CD4-positive, alpha-beta T cell (primary cell): ENCODE measurements at places on chromosomes 7 and 10.

DNA sequence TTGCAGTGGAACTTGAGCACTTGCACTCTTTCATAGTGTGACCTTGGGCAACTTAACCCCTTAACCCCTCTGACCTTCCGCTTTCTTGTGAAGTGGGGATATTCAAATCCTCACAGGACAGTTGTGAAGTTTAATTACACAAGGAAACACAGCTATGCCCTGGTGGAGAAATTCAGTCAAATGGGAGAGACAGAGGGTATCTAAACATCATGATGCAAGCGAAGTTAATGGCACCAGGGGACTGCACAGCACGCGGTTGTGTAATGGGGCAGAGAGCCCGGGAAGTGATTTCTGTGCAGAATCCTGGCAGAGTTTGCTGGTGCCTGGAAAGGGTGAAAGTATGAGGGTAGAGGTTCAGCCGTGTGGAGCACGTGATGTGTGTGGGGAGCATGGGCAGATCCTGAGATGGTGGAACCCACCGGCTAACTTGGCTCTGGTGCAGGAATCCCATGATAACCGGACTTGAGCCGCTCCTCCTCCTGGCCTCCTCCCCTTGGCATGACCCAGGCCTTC, 51.7 kb downstream of the SNX10 start:
- no peak for DNase-seq

- DNase-seq = no peak
These were observed 630.0 kb upstream of the FOXK1 start for GRCh38 chr7:4052130-4052529.

DNA sequence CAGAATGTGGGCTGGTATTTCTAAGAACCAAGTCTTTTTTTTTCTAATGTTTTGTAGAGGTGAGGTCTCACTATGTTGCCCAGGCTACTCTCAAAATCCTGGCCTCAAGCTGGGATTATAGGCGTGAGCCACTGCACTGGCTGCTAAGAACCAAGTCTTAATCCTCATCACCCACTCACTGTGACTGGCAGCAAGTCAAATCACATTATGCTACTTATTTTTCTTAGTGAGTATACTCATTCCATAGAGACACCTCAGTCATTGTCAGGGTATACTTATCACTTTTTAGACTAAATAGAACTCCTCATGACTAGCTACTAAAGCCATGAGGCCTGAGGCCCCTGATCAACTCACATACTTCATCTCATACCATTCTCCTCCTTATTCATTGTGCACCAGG, 116.1 kb downstream of the STRA8 start:
- no peak for DNase-seq

GRCh38 chr10:87619705-87620104, 40.0 kb upstream of the PAPSS2 start:
- DNase-seq = no peak

DNA sequence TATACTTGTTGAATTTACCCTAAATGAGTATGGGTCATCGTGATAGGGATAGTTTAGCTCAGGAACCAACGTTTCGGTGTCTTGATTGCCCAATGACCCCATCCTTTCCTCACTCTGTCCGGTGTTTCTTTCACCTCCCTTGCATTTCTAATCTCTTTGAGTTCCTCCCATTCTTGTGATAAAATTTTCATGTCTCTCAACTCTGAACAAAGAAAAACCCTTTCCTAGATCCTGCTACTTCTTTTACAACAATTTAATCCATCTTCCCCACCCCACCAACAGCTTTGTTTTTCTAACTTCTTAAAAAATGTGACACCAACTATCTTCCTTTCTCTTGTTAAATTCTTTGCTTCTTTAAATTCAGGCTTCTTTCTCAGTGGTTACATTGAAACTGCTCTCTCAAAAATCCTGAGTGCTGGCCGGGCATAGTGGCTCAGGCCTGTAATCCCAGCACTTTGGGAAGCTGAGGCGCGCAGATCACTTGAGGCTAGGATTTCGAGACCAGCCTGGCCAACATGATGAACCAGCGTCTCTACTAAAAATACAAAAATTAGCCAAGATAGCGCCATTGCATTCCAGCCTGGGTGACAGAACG, 130.3 kb upstream of the MINDY3 start:
- DNase-seq = no peak

- DNase-seq = no peak
These were observed 4.6 kb downstream of the CHST3 start for GRCh38 chr10:71968553-71969474.

- DNase-seq = no peak
These were observed 48.3 kb downstream of the EBF3 start for GRCh38 chr10:129915526-129916378.

GRCh38 chr7:27735165-27735564, 4.8 kb upstream of the TAX1BP1 start:
- no peak for DNase-seq

GRCh38 chr7:104089612-104090011, 100.2 kb upstream of the RELN start:
- no peak for DNase-seq

- peak; percentile 77 for DNase-seq
These were observed 10.5 kb upstream of the ACSM6 start for GRCh38 chr10:95183271-95184230.

DNA sequence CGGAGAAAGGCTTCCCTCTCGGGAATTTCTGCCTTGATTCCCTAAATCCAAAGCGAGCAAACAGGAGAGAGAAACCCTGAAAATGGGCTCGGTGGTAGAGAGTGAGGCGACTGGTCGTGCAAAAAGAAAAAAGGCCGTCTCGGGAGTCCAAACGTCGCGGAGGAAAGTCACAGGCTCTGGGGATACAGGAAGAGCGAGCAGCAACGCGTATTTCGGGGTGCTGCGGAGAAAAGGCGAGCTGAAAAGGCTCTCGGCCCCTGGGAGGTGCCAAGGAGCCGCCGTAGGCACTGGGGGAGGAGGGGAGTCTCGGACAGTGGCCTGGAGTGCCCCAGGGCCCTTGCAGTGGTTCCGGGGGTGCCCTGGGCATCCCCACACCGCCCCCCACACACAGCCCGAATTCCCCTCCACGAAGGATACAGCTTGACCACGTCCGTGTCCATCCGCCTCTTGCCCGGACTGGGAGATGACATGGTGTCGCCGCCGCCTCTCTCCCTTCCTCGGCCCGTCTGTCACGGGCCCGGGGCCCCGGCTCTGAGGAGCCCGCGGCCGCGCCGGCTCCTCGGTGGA, 591 bp downstream of the UBE2H start:
- no peak for DNase-seq

GRCh38 chr7:150988230-150989226, 2.3 kb upstream of the NOS3 start:
- DNase-seq = peak; percentile 55

DNA sequence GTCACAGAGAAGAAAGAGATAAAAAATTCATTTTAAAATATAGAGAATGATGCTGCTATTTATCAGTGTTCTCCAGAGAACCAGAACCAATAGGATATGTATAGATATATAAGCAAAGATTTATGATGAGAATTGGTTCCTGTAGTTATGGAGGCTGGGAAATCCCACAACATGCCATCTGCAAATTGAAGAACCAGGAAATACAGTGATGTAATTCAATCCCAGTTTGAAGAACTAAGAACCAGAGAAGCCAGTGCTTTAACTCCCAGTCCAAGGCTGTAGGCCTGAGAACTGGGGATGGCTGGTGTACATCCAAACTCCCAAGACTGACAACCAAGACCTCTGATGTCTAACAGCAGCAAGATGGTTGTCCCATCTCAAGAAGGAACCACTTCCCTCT, 192.9 kb upstream of the PLXDC2 start:
- DNase-seq = no peak

DNA sequence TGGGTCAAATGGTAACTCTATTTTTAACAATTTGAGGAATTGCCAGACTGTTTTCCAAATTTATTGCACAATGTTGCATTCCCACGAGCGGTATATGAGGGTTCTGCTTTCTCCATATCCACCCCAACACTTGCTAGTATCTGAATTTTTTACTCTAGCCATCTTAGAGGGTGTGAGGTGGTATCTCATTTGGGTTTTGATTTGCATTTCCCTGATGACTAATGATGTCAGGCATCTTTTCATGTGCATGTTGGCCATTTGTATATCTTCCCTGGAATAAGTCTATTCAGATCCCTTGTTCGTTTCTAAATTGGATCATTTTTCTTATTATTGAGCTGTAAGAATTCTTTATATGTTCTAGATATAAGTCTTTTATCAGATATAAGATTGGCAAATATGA, 97.7 kb downstream of the TPK1 start:
- DNase-seq = no peak

DNA sequence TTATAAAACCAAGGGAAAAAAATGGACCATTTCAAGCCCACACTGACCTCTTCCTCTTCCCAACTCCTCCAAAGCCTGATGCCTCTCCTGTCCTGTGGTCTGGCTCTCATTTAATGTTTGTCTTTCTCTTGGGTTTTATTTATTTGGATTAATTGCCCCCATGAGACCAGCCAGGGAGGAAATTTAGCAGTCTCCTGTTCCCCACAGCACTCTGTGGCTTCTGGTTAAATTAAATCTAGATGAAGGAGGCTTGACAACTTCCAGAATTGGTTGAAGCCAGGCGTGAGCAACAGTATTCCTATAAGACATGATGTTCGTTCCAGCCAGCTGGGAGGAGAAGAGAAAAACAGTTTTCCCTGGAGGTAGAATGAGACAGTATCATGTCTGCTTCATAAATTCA, 15.1 kb upstream of the PRLHR start:
- DNase-seq = no peak

DNA sequence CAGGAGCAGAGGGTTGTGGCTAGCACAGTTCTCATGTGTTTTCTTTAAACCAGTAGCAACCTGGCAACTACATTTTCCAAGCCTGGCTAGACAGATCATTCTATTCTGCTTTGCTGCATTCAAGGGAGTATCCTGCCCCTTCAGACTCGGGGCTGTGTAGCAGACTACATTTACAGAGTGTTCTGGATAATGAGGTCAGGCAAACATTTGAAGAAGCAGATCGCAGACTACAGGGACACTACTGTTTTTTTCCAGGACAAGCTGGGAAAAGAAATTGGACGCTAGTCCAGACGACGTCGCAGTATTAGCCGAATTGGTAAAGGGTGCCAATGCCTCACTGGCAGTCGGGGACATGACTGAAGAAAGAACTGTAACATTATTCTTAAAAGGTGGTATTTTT, 61.0 kb upstream of the PAPSS2 start:
- DNase-seq = no peak

DNA sequence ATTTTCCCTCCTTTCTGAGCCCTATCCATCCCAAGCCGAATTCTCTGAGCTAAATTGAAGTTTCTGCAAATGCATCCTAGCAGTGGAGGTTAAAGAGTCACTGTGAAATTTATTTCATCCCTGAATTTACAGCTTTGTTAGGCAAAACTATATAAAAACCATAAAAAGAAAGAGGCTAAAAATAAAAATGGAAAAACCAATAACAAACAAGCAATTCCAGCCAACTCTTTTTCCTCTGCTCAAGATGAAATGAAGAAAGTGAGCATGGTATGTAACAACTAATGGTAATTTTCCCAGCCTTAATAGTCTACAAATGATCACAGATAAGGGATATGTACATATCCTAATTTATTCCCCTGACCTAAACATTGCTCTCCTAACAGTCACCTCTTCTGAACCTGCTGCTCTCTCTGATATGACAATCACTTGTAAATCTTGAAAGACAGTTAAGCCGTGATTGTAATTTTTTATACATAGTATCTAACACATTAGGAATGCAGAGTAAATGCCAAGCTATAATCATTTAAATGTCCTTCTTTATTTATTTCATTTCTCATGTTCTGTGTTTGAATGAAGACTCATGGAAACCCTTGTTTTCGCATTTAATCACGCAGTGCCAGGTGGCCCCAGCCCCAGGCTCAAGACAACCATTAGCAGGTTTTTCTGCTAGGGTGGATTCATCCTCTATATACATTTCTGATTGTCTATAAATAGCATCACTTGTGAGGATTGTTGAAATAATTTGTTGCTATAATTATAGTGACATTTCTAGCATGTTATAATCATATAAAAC, 48.6 kb upstream of the NRP1 start:
- no peak for DNase-seq

- DNase-seq = no peak
These were observed 6.0 kb downstream of the FXYD4 start for GRCh38 chr10:43377424-43377883.

- no peak for DNase-seq
These were observed 70.9 kb upstream of the CCDC71L start for GRCh38 chr7:106731646-106732444.

DNA sequence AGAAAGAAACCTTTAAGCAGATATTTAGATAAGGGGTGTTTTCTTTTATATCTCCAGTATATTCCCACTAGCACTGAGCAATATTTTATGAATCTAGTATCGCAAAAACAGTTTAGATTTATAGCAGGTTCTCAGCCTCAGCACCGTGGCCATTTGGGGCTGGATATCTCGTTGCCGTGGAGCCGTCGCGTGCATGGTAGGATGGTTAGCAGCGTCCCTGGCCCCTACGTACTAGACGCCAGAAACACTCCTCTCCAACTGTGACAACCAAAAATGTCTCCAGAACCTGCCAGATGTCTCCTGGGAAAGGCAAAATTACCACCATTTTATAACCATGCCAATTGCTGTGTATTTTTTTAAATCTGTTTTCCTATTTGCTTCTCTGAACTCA, 172.9 kb downstream of the CACNB2 start:
- no peak for DNase-seq

DNA sequence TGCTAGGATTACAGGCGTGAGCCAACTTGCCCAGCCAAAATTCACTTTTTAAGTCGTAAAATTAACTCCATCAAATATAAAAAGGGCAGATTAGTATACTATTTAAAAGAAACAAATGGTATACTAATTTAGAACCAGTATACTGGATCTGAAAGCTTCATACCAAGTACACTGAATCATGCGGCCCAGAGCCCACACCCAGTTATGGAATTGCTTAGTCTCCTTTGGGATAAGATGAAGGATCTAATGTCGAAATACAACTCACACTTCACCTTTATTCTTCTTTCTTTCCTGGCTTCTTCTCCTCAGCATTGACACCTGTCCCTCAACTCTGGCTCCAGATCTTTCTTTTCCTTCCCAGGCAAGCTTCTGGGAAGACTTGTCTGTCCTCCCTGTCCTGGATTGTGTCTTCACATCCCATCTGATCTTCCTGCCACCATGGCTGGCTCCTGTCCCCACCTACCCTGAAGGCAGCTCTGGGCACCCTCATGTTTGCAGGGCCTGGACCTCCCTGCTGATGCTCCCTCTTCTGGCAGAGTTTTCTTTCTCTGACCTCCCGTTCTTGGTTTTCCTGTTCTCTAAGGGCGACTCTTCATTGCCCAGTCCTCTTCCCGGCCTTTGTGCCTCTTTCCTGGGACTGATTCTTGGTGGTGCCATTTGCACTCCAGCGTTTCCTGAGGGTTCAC, 57.8 kb upstream of the CTBP2 start:
- DNase-seq = no peak

DNA sequence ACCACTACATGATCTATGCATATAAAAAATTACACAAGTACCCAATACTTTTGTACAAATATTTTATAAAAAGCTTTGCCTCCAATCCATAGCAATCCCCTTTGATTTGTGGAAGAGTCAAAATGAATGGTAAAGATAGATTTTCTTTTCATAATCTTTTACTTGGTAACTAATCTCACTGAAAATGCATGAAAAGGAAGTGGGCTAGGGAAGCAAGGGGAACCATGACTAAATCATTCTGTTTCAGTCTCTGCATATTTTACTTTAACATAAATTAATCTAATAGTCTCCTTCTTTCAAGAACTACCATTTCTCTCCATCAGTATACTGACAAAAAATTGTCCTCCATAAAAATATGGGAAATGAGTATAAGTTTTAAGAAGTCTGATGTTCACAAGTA, 96.9 kb downstream of the TES start:
- DNase-seq = no peak
